ENCODE measurements at places on chromosomes 4 and X. TPM values are rescaled to one million over a fixed set of nuclear protein-coding genes. Genes with fewer than 3 reads are reported as not detected.

Gene NAA11
- polyA plus RNA-seq, result 0.52 TPM

DNA sequence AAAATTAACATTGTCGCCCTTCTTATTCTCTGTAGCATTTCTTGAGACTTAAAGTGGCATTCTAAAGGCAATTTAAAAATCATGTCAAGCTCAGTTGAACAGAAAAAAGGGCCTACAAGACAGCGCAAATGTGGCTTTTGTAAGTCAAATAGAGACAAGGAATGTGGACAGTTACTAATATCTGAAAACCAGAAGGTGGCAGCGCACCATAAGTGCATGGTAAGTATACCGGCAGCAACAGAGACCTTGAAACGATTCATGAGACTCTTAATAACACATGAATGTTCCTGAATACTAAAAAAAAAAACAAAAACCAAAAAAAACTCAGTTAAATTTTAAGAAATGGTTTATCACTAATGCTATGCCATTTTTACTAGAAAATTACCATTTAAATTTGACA, 82.4 kb upstream of the HPRT1 start:
- DNase-seq, result no peak

DNA sequence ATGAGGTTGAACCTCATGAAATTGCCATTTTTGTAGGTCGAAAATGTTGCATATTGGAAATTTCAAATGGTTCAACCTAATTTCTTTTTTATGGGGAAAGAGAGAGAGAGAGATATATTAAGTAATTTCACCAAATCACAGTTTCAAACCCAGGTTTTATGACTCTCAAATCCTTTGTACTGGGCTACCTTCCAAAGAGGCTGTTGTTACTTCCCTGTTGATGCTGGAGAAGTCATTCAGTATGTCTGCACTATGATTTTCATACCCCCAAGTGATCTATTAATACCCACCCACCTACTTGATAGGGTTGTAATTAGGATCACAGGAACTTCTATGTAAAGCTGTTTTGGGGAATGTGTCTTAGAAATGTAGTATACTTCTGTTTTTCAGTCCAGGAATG, 109.9 kb downstream of the ZNF330 start:
- DNase-seq, result no peak

DNA sequence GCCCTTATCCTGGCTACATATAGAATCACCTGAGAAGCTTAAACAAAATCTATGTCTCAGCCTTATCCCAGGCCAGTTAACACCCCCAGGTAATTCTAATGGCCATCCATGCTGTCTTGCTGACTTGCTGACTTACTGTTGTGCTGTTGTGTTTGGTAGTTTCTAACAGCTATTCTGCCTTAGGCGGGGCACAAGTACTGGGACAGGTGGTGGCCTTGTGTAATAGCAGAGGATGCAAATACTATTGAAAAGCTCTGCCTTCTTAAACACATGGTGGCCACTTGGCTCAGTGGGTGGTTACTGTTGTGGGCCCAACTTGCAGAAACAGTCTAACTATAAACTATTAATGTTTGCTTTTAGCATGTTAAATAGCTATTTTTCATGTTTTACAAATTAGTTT, 56.2 kb downstream of the CDS1 start:
- no peak for DNase-seq

DNA sequence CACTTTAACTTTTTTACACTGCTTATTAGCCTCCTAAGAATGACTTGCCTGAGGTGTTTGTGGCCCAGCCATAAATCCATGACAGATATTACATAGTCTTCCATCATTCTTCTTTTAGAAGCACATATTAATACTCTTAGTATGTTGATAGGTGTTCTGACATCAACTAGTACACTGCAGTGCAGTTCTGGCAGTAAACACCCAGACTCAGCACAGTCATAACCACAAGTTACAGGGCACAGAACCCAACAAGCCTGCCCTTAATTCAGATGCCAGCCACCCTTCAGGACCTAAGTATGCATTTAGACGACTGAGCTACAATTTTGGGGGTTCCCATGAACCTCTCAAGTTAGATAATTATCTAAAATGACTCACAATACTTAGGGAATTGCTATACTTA, 36.5 kb upstream of the GUCY1B1 start:
- DNase-seq, result no peak

- no peak for DNase-seq
Measured at GRCh38 chrX:96376266-96376665, 308.4 kb upstream of the DIAPH2 start.

GRCh38 chr4:8862800-8863685, 8.6 kb downstream of the HMX1 start:
- no peak for DNase-seq

Gene OTUD6A
- polyA plus RNA-seq, result not detected

Gene RBMXL3
- not detected for polyA plus RNA-seq
